ENCODE measurements at places on chromosomes 7 and 10. TPM values are rescaled to one million over a fixed set of nuclear protein-coding genes. Genes with fewer than 3 reads are reported as not detected.

DNA sequence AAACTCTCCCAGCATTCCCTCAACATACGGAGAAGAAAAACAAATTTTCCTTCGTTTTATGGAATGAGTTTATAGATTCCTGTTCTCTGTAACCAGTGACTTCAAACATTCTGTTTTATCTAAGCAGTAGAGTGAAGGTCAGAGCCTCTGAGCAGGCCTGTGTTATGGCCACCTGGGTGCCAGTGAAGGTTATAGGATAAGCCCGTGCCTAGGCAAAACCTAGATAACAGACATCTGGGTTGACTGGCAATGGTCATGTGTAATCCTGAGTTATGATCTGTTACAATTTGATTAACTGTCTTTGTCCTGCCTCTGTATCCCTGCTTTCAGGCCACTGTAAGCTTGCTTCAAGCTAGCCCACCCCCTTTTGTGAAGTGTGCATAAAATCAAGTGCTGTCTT lies 8.3 kb downstream of the LSM5 start:
- peaks cover 4% of the 10 kb centered on the region for H3K36me3 ChIP-seq

DNA sequence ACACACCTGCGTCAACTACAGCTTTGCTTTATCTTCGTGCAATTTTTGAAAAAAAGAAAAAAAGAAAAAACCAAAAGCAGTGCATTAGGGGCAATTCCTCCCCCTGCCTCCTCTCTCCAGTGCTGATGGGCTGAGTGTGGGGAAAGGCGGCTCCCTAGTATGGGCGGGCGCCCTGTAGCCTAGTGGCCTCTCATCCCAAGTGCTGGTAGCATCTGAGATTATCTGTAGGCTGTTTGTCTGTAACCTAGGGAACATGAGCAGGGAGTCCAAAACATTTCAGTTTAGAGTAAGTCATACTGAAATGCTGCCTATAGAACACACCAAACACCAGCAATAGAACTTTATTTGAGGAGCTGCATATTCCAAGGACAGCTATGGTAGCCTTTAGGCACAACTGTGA lies 24.6 kb upstream of the BAMBI start:
- no peaks in the 10 kb centered on the region for H3K27me3 ChIP-seq
- no peak for DNase-seq
- no peak overlapping the region for H3K27ac ChIP-seq
- H3K4me1 ChIP-seq = no peaks in the 10 kb centered on the region
- H3K4me3 ChIP-seq = no peak overlapping the region
- H3K36me3 ChIP-seq = no peaks in the 10 kb centered on the region

Gene COL26A1
- 1.2 TPM for total RNA-seq

Gene ZNF117
- total RNA-seq = 12.6 TPM

Gene BAMBI
- 19.5 TPM for total RNA-seq

Gene WEE2
- 0.06 TPM for total RNA-seq

Gene CADPS2
- total RNA-seq = 33.0 TPM

Gene DKK1
- total RNA-seq = 1.5 TPM

DNA sequence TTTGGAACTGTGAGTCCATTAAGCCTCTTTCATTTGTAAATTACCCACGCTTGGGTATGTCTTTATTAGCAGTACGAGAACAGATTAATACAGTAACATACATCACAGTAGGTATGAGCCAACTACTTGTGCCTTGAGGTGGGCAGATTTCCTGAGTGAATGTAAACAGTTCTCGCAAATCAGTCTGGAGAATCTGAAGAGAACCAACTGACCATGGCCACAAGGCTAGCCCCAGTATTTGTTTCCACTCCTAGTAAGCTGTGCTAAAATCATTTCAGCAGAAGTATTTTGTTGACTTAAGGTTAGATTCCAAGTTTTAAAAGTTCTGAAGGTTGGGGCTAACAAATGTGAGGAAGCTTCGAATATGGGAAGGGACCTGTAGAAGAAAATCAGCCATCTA lies 82.9 kb downstream of the NOD1 start:
- H3K27ac ChIP-seq = no peak overlapping the region
- H3K36me3 ChIP-seq = no peaks in the 10 kb centered on the region
- H3K4me3 ChIP-seq = no peak overlapping the region
- no peaks in the 10 kb centered on the region for H3K27me3 ChIP-seq
- H3K4me1 ChIP-seq = no peaks in the 10 kb centered on the region

GRCh38 chr7:78959477-78959876 lies 494.0 kb downstream of the MAGI2 start:
- no peaks in the 10 kb centered on the region for H3K27me3 ChIP-seq
- H3K4me1 ChIP-seq = no peaks in the 10 kb centered on the region
- no peak overlapping the region for H3K27ac ChIP-seq

Data from kidney (tissue), 22 donors.